Right hindlimb (tissue), 1 donor: ENCODE measurements at places on chromosomes 12 and 14.
A peak's percentile ranks its signal among the peaks of the same experiment; 100 is the strongest.

DNA sequence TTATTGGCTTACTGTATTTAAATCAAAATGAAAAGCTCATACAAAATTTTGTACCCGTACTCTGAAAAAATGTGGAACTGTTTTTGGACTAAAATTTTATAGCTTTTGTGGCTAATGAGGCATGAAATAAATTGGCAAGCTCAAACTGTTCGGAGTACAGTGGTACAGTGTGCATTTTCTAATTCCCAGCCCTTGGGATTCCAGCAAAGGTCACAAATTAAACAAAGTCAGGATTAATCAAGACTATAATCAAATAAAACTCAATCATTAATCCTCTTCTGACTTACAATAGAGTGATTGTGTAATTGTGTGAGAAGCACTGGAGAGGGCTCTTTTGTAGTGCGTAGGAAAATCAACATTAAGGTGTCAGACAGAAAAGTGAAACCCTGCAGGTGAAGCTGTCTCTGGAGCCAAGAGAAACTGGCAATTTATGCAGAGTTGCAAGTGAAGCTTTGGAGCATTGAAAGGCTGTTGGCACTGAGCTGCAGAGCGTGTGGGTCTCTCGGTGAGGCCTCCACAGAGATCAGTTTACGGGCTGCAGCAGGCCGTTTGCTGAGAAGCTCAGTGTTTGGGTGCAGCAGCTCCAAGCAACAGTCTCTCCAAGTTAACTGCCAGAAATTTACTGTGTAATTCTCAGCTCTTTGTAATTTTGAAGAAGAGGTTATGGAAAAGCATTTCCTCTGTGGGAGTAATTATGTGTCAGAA is 275.9 kb downstream of the FBXL14 start:
- peak; percentile 86 for DNase-seq

- no peak for DNase-seq
These were observed 6.5 kb upstream of the HCFC2 start for GRCh38 chr12:104057771-104058197.

GRCh38 chr12:113194971-113195391 is 9.5 kb downstream of the RITA1 start:
- no peak for DNase-seq

GRCh38 chr14:34103176-34103575 is 152.3 kb upstream of the EGLN3 start:
- no peak for DNase-seq
